ENCODE measurements at places on chromosomes 7 and 10.

DNA sequence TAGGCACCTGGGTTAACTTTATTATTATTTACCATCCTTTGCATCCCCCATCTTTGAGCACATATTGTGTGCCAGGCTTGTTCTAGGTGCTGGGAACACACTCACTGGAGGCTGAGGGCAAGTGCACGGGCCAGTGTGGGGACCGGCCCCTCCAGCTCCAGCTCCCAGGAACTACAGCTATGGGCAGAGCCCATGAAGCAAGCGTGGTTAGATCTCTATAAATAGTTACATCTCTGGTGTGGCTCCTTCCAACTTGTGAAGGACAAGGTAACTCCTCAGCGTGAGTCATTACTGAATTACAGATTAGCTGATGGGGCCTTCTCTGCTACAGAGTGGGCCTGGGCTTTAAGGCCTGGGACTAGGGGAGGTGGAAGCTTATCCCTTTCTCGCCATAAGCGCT, 583.5 kb downstream of the SDK1 start:
- peaks cover 2% of the 10 kb centered on the region for H3K4me1 ChIP-seq
- H3K27me3 ChIP-seq = no peaks in the 10 kb centered on the region
- no peak overlapping the region for H3K4me3 ChIP-seq
- no peak overlapping the region for H3K27ac ChIP-seq
- H3K36me3 ChIP-seq = no peaks in the 10 kb centered on the region
- DNase-seq = no peak

DNA sequence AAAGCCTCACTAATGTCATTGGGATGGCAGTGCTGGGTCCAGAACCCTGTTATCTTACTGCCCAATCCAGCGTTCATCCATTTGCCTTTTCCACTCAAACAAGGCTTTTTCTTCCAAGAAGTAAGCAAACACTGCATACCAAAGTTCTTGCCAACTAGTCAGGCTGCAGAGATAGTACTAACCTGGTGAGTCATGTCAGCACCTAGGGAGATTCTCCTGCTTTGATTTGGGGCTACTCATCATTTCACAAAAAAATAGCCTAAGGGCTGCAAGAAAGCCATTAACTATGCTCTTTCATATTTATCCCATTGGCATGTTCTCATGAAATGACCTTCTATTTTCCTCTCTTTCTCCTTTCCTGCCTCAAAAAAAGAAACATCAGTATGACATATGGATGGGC, 142.6 kb downstream of the TWIST1 start:
- H3K27me3 ChIP-seq = no peaks in the 10 kb centered on the region
- H3K4me3 ChIP-seq = no peak overlapping the region
- no peaks in the 10 kb centered on the region for H3K36me3 ChIP-seq
- H3K27ac ChIP-seq = no peak overlapping the region

DNA sequence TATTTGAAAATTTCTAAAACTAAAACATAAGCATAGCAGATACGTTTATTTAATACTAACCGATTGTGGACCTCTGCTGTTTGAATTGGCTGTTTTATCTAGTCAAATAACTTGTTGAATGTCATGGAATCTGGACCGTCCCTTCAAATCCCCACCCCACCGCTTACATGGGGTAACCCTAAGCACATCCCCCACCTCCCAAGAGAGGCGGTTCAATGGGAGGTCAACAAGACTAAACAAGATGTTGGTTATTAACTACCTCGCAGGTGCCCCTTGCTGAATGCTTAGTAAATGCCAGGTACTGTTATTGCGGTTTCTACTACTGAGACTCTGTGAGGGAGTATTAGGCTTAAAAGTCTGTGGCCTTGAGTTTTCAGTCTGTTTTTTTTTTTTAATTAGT, 70.9 kb downstream of the DAGLB start:
- no peaks in the 10 kb centered on the region for H3K36me3 ChIP-seq
- H3K27ac ChIP-seq = no peak overlapping the region
- H3K4me1 ChIP-seq = peaks cover 83% of the 10 kb centered on the region
- peak overlapping the region; percentile 11 for H3K4me3 ChIP-seq
- no peak for DNase-seq

DNA sequence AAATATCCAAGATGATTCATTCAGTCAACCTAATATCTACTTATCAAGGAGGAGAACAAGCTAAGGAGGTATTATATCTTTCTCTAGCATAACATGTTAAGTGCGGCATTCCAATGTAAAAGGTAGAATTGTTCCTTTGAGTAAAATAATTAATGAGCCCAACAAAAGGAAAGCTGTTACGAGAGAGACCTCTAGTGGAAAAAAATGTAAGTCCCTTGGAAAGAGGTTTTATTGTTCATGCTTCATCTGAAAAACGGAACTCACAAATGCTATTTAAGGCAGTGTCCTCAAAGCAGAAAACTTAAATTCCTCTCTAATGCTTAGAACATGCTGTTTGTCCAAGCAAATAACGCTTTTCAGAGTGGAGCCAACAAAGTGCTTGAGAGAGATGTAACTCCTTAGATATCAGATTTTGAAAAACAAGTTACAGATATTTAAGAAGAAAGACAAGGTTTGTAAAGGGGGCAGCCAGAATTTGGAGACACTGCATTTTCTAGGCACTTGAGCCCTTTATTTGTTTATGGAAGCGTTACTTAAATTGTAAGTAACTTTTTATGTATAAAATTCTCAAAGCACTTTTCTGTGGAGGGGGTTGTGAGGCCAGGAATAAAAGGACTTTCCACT, 119.9 kb downstream of the TFEC start:
- no peak overlapping the region for H3K4me3 ChIP-seq
- H3K27me3 ChIP-seq = no peaks in the 10 kb centered on the region
- no peak for DNase-seq
- H3K4me1 ChIP-seq = no peaks in the 10 kb centered on the region
- H3K36me3 ChIP-seq = no peaks in the 10 kb centered on the region

DNA sequence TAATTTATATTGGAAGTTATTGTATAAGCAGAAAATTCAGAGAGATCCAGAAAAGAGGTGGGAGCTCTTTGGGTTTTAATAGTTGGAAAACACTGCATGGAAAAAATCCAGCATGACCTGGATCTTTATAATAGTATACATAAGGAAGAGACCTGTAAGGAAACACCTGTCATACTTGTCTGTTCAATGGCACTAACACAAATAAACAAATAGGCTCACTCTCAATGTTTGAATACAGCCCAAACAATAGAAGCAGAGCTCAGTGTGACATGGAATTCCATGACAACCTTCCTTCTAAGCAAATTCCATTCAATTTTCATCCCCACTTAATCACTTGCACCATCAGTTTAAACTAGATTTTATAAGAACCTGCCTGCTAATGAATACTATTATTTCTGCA, 31.7 kb downstream of the CISD1 start:
- no peaks in the 10 kb centered on the region for H3K27me3 ChIP-seq
- H3K4me3 ChIP-seq = no peak overlapping the region
- H3K27ac ChIP-seq = no peak overlapping the region
- H3K4me1 ChIP-seq = no peaks in the 10 kb centered on the region

Data from spleen (tissue), 13 donors.